Activated gamma-delta T cell treated with Interleukin-2 at 50 U/mL for 16 hours (primary cell): ENCODE measurements at places on chromosomes 1 and 21.

GRCh38 chr1:165045902-165046301 lies 310.6 kb downstream of the LMX1A start:
- DNase-seq: no peak

GRCh38 chr21:42232176-42232825 lies 13.4 kb downstream of the ABCG1 start:
- peak; percentile 29 for DNase-seq

- no peak for DNase-seq
These were observed 109.6 kb downstream of the PLPP3 start for GRCh38 chr1:56469640-56470371.

DNA sequence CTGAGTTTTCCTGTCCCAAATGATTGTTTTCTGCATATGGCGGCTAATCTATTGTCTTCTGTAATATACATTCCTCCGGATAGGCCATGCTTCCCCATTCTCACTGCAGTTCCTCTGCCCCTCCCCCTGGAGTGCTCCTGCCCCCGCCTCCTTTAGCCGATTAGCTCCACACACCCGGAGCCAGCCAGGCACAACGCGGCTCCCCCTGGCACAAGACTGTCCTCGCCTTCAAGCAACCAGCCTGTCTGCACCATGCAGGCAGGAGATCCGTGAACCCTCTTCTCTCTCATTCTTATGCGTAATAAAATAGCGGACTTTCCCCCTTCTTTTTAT lies 18.0 kb downstream of the SERTAD4 start:
- DNase-seq: no peak

GRCh38 chr1:108036796-108037562 lies 72.0 kb upstream of the VAV3 start:
- DNase-seq: no peak

- DNase-seq: no peak
These were observed 320.2 kb downstream of the PTPRC start for GRCh38 chr1:198959032-198959431.

DNA sequence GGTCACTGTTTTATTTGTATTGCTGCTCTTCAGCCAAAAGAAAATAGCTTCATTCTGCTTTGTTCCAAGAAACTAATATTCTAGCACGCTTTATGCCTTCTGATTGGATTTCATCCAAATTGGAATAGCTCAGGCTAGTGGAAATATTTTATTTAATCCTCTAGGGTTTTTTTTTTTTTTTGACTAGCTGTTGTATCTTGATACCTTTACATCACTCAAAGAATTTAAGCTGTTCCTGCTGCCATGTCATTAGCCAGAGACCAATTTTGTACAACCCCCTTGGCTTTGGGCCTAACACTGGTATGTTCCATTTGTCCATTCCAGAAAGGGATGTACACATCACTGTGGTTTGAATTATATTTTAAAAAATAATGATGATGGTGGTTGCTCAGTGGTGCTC lies 103.0 kb downstream of the DISC1 start:
- no peak for DNase-seq

GRCh38 chr21:42320791-42321190 lies 5.6 kb upstream of the TFF3 start:
- no peak for DNase-seq

- no peak for DNase-seq
These were observed 54.4 kb downstream of the NTMT2 start for GRCh38 chr1:170200161-170200560.

DNA sequence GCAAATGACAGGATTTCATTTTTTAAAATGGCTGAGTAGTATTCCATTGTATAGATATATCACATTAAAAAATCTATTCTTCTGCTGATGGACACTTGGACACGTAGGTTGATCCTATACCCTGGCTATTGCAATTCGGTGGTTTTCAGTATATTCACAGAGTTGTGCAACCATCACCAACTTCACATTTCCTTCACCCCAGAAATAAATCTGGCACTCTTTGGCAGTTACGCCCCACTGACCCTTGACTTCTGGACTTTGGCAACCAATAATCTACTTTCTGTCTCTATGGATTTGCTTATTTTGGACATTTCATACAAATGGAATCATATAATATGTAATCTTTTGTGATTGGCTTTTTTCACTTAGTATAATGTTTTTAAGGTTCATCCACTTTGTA lies 35.9 kb downstream of the MAP3K7CL start:
- no peak for DNase-seq

DNA sequence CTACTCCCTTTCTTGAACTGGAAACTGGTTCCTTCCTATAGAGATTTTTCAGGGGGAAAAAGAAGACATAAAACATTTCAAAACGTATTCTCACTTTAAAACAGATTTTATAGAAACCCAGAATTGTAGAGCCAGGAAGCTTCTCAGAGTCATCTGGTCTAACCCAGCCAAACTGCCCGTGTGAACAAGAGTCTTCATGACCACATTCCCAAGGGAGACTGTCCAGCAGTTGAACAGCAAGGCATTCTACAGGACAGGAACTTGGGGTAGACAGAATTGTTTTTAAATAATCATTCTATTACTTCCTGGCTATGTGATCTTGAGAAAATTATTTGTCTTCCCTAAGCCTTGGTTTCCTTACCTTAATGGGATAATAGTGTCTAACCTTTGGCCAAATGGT lies 163.5 kb upstream of the IVNS1ABP start:
- DNase-seq: no peak

GRCh38 chr1:20165522-20165951 lies 20.4 kb upstream of the UBXN10 start:
- no peak for DNase-seq
